Fibroblast of skin of left biceps (primary cell): ENCODE measurements at places on chromosomes 5 and 9.
A peak's percentile ranks its signal among the peaks of the same experiment; 100 is the strongest.

DNA sequence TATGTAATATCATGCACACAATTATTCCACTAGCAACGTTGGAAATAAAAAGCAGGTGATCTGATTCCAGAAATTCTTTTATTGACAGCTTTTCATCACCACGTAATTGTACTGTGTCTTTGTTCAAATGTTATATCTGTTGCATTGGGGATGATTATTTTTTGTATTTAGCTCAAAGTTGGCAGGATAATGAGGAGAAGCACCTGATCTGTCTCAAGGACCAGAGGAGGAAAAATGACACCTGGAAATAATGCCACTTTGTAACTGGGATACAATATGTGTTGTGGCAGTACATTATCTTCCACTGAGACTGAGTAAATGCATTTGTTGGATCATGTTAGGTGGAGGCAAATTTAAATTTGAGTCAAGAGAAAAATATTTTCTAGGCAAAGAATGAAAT lies 1298.8 kb upstream of the CDH6 start:
- no peak for DNase-seq

GRCh38 chr9:36268007-36268427 lies 9.8 kb upstream of the GNE start:
- DNase-seq, result no peak

DNA sequence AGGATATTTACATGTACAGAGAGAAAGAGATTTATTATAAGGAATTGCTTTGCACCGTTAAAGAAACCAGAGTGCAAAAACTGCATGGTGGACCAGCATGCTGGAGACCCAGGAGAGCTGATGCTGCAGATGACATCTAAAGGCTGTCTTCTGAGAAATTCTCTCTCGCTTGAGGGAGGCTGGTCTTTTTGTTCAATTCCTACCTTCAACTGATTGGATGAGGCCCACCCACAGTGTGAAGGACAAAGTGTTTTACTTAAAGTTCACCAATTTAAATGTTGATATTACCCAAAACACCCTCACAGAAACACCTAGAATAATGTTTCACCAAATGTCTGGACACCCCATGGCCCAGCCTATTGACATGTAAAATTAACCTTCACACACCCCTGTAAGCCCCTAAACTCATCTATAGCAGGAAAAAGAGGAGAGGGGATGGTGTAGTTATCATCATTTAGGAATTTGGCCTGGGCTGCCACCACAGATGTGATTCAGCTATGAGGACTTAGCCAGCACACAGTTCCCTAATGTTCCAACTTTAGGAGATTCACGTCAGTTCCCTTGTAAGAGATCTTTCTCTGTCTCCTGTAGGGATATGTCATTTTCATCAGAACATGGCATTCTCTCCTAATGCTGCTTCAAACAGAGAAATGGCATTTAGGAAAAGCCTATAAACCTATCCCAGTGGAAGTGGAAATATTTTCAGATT lies 358.2 kb upstream of the TLE4 start:
- no peak for DNase-seq

GRCh38 chr5:178839319-178839704 lies 20.4 kb upstream of the ZNF354B start:
- no peak for DNase-seq

DNA sequence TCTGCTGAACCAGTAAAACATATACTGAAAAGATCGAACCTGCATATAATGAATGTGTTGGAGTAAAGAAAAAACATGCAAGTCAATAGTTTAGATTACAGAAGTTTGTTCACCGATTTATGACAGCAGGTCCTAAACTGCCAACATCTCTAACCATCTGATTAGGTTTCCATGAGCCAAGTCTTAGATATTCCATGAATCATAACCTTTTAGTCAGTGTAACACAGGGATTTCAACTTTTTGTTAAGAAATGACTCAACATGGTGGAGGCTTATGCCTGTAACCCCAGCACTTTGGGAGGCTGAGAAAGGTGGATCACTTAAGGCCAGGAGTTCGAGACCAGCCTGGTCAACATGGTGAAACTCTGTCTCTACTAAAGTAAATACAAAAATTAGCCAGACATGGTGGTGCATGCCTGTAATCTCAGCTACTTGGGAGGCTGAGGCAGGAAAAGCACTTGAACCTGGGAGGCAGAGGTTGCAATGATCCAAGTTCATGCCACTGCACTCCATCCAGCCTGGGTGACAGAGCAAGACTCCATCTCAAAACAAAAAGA lies 38.7 kb downstream of the APC start:
- DNase-seq, result peak; percentile 45
